Stimulated activated CD4-positive, alpha-beta T cell treated with anti-CD3 and anti-CD28 coated beads, Interleukin-4, amount 100 ng/mL, for 4 hours (primary cell): ENCODE measurements at places on chromosomes 3 and 15.
A peak's percentile ranks its signal among the peaks of the same experiment; 100 is the strongest.

- DNase-seq: no peak
Measured at GRCh38 chr3:58025837-58026569, 17.8 kb downstream of the FLNB start.

DNA sequence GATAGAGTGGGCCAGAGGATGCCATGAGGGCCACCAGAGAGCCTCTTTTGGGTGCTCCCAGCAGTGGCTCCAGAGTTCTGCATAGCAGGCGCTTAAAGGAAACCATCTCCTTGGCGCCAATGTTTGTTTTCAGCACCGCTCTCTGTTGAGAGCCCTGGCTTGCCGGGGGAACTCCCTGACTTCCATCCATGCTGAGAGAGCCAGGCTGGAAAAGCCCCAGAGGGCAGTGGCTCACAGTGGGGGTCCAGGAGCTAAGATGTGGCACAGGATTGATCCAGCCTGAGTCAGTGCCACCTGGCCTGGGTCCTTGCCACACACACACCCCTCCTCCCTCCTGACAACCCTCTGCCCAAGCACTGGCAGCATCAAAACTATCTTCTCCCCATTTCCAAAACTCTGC is 50.4 kb upstream of the HACD2 start:
- no peak for DNase-seq

DNA sequence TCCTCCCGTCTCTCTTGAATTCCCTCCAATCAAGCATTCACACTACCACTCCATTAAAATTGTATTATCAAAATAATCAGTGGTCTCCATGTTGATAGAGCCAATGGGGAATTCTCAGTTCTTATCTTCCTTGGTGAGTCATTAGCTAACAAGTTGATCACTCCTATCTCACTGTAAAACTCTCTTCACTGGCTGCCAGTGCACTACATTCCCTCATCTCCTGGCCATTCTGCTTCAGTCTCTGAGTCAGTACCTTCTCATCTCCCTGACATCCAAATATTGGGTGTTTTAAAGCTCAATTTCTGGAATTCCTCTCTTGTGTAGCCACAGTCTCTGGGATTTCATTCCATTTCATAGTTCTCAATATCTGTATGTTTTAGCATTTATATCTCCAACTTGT is 175.2 kb downstream of the ALDH1A2 start:
- DNase-seq: no peak

GRCh38 chr3:108006881-108007331 is 83.9 kb downstream of the CD47 start:
- DNase-seq: no peak

DNA sequence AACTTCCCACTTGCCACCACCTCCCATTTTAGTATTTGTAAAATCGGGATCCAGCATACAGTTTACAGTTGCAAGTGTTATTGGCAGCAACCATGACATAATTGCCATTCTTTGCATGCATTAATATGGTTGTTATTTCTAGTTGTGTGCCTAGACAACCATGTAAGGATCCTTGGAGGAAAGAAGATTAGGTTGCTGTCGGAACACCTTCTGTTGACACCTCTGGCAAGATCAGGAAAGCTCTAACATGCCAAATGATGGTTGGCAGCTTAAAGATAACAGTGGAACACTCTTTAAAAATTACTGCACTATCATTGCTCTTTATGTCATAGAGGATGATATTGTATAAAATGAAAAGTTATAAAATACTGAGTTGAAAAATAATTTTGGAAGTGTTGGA is 313.5 kb upstream of the RARB start:
- DNase-seq: no peak

DNA sequence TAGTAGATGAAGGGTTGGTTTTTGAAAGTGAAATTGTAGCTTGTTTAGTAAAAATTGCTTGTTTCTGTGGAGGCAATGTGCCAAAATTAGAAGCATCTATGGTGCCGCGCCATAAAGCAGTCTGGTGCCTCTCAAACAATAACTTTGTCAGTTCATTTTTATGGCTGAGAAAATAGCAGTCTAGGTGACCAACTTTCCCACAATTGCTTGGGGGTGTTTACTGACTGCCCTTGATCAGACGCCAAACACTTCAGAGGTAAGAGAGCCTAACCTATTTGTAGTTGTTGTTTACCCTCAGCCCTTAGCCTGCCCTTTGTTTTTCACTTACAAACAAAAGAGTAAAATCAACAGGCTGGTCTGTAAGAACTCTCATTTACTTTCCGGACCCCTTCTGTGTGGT is 174.5 kb downstream of the FNDC3B start:
- no peak for DNase-seq

GRCh38 chr3:77160931-77161497 is 121.1 kb downstream of the ROBO2 start:
- DNase-seq: no peak

DNA sequence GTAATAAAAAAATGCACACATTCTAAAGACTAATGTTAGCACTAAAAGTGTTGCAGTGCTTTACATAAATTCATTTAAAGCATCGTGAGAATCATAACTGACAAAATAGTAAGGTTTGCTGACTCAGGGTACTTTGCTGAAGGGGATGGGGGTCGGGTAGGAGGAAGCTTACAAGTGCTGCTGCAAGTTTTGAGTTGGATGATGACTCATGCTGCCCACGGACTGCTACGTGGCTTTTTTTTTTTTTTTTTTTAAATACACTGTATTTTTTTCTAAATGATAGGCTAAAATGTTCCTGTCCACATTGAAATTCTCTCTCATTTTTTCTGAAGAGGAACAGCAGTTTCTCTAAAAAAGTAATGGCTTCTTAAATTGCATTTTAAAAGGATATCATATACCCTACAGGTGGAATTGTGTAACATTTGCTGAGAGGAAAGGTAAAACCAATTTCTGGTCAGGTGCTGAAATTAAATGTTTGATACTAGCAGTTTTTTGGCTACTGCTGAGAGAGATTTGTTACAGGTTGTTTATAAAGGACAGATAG is 2.2 kb downstream of the MAPK6 start:
- peak; percentile 79 for DNase-seq

- no peak for DNase-seq
Measured at GRCh38 chr3:16204751-16205150, 30.3 kb downstream of the GALNT15 start.

DNA sequence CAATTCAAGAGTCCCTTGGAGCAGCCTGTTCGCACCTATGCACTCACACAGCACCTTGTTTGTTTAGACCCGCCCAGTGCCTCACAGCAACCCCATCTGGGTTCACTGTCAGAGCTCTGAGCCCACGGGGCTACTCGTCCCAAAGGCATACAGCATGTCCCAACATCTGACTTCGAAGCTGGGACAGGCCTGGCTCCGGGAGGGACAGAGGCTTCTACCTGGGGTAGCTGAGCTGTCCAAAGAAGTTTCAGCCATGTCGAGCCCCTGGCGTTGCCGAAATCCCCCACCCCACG is 28.6 kb upstream of the CYP11A1 start:
- DNase-seq: no peak

GRCh38 chr3:171491361-171491760 is 31.2 kb upstream of the TNIK start:
- no peak for DNase-seq

- no peak for DNase-seq
Measured at GRCh38 chr3:123102826-123103225, 36.0 kb downstream of the PDIA5 start.

- DNase-seq: no peak
Measured at GRCh38 chr3:12046406-12046805, 42.2 kb downstream of the SYN2 start.

DNA sequence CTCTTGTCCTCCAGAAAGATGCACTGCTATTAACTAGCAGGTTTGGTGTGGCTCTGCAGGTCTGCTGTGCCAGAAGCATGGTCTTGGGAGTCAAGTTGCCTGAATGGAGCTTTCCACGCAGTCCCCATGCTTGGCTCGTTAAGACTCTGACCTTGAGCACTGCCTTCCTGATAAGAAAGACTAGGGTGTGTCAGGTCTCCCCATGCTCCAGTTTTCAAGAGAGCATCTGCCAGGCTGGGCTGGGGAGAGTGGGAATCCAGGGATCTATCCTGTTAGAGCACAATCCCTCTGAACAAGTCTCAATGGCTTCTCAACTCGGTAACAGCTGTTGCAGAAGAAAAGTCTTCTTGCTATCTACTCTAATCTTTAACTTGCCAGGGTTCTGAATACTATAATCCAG is 98.2 kb downstream of the TJP1 start:
- no peak for DNase-seq

DNA sequence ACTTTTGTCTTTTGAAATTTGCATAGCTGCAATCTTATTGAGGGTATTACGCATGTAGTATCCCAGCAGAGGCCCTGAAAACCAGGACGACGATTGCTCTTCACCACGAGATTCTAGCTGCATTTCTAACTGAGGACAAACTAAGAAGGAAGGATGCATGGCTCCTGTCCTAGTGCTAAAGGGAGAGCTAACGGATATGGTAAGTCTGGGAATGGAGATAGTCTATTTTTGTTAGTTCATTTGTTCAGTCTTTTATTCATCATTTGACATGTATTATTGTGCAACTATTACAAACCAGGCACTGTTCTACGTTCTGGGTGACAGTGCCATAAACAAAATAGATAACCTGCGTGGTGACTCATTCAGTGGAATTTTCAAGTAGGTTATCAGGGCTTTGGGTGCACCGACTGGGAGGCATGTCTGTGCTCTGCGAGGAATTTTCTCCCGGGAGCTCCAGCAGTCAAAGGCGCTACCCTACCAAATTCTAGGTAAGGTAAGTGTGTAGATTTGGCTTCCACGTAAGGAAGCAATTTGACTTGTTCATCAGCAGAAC is 51.9 kb upstream of the ETV5 start:
- no peak for DNase-seq

GRCh38 chr15:75554717-75555116 is 24.4 kb downstream of the PTPN9 start:
- DNase-seq: no peak

- DNase-seq: no peak
Measured at GRCh38 chr3:156795890-156796481, 30.2 kb upstream of the LEKR1 start.

GRCh38 chr3:85258819-85259218 is 300.0 kb downstream of the CADM2 start:
- DNase-seq: no peak

GRCh38 chr3:105367063-105367405 is 325 bp downstream of the ALCAM start:
- DNase-seq: peak; percentile 21

GRCh38 chr3:36729204-36730056 is 34.9 kb downstream of the DCLK3 start:
- no peak for DNase-seq

GRCh38 chr3:197682713-197683112 is 54.0 kb downstream of the RUBCN start:
- no peak for DNase-seq

GRCh38 chr3:134284438-134284837 is 33.8 kb upstream of the RYK start:
- DNase-seq: no peak

- no peak for DNase-seq
Measured at GRCh38 chr3:36864180-36865053, 80.4 kb downstream of the TRANK1 start.

DNA sequence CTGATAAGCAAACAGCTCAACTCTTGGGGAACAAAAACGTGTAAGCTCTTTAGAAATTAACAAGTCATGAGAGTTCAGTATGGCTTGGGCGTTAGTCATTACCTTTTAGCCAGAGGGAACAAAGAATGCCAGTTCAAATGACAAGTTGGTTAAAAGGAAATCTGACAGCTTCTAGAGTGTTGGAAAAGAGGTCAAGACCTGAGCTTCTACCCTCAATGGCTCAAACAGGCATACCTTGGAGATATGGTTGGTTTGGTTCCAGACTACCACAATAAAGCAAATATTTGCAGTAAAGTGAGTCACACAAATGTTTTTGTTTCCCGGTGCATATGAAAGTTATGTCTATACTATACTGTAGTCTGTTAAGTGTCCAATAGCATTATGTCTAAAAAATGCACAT is 136.1 kb downstream of the CACNA1D start:
- no peak for DNase-seq

DNA sequence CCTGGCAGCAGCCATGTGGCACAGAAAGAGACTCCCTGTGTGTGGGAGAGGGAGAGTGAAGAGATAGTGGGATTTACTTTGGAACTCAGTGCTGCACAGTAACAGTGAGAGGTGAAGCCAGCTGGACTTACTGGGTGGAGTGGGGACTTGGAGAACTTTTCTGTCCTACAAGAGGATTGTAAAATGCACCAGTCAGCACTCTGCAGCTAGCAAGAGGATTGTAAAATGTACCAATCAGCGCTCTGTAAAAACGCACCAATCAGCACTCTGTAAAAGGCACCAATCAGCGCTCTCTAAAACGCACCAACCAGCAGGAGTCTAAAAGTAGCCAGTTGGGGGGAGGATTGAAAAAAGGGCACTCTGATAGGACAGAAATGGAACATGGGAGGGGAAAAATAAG is 688.8 kb upstream of the ALCAM start:
- no peak for DNase-seq

- no peak for DNase-seq
Measured at GRCh38 chr3:190036631-190037030, 84.1 kb downstream of the P3H2 start.

- no peak for DNase-seq
Measured at GRCh38 chr3:108123326-108123725, 32.5 kb upstream of the CD47 start.

- DNase-seq: no peak
Measured at GRCh38 chr15:35095941-35096340, 10.8 kb upstream of the NANOGP8 start.

GRCh38 chr3:107953722-107954121 is 137.1 kb downstream of the CD47 start:
- DNase-seq: no peak

DNA sequence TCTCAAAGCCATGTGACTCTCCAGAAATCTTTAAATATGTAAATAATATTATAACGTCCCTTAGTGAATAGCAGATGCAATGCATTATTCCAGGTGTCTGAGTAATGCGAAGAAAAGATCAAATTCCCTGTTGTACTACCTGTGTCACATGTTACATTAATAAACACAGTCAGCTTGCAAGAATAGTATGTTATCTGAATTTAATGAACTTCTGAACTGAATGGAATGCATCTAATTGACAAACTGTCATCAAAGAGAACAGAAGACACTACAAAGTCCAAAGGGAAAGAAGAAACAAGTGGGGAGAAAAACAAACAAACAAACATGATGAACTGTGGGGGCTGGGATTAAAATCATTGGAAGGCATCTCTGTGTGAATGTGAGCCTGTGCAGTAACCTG is 508.8 kb downstream of the LPP start:
- DNase-seq: no peak

DNA sequence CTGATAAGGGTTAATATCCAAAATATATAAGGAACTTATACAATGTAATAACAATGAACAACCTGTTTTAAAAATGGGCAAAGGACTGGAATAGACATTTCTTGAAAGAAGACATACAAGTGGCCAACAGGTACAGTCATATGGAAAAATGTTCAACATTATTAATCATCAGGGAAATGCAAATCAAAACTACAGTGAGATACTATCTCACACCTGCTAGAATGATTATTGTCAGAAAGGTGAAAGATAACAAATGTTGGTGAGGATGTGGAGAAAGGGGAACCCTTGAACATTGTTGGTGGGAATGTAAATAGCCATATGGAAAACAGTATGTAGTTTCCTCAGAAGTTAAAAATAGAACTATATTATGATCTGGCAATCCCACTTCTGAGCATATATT is 20.4 kb downstream of the GOLM2 start:
- no peak for DNase-seq
